ENCODE measurements at places on chromosomes 16 and 17.

DNA sequence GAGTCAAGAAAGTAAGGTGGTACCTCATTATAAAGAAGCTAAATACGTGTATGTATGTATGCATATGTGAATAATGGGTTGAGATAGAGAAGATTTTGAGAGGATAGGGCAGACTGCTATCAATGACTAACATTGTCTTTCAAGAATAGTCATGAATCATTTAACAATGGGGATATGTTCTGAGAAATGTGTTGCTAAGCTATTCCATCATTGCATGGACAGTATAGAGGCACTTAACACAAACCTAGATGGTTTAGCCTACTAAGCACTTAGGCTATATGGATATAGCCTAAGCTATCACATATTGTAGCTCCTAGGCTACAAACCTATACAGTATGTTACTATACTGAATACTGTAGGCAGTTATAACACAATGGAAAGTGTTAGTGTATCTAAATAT, 45.2 kb downstream of the TBC1D26 start:
- DNase-seq: no peak

- DNase-seq: no peak
These were observed 13.3 kb upstream of the USP36 start for GRCh38 chr17:78853926-78854394.

DNA sequence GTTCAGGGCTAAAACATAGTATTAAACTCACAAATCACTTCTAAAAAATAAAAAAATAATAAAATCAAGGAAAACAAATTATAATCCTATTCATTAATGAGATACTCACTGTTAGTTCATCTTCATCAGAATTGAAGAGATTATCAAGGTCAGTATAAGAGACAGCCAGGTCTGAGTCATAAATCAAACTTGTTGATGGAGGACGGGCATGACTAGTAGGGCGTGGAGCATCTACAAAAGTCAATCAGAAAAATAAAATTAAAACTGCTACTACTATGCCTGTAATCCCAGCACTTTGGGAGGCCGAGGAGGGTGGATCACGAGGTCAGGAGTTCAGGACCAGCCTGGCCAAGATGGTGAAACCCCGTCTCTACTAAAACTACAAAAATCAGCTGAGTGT, 59.1 kb upstream of the INTS2 start:
- no peak for DNase-seq

- no peak for DNase-seq
These were observed 34.3 kb downstream of the MYH3 start for GRCh38 chr17:10622617-10623485.

GRCh38 chr17:64291268-64291851, 28.3 kb upstream of the TEX2 start:
- DNase-seq: no peak

DNA sequence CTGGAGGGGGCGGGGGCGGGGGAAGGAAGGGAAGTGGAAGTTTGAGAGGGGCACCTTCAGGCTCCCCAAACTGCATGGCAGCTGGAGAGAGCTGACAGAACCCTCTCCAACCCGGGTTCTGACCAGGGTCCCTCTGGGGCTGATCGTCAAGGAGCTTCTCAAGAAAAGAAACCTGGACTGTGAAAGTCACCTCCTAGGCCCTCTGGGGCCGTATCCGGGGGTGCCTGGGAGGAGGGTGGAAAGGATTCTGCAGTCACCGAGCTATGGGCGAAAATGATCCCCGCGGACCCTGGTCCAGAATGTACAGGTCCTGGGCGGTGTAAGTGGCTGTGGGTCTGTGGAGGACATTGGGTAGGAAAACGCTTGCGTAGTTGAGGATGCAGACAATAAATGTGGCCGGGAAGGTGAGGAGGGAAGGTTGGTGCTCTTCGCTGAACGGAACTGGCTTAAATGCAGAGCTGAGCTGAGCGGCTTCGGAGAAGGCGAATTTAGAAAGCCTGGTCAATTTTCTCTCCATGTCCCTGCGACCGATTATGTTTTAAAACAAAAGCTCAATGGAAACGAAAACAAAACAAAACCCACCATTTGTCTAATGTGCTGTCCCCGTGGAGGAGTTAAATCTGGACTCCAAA, 3.6 kb upstream of the LHX1 start:
- no peak for DNase-seq

All from activated effector memory CD4-positive, alpha-beta T cell treated with Interleukin-2 at 50 U/mL for 16 hours (primary cell).